ENCODE measurements at places on chromosomes 3 and 15.

DNA sequence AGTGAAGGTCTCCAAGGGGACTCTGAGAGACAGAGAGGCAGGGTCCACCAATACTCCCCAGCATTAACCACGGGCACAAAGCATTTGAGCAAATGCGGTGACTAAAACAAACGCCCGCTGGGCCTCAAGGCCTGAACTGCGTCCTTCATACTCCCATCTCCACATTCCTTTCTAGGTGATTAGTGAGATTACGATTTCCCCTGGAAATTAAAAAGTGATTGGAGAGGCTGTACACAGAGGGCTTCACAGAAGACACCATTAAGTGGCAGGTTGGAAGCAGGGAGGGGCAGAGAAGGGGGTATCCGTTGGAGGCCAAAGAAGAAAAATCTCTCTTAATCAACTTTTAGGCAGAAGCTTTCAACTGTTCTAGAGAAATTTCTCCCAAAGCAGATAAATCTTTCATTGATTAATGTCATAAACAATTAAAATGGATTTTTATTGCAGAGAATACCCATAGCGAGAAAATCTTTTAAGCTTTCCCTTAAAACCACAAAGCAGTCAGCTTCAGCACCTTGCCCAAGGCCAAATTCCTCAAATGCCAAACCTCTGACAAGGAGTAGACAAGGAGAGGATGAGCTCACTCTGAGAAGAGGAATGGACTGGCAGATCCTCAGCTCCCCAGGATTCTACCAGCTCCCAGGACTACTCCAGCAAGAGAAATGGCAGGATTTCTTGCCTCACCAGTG lies 38.2 kb downstream of the MB21D2 start:
- DNase-seq: no peak

DNA sequence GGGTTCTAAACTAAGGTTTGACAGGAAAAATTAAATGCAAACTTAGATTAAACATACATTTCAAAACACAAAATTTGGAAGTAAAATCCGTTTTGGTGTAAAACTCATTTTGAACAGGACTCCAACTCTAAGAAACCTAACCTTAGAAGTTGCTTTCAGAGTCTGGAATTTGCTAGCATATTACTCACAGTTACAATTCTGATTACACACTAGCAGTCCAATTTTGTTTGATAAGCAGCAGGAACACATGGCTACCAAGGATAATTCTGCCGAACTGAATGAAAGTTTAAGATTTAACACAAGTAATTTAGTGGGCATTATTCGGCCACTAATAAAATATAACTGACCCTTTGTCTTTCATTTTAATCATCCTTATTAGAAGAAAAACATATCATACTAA lies 49.6 kb downstream of the FRMD5 start:
- no peak for DNase-seq

DNA sequence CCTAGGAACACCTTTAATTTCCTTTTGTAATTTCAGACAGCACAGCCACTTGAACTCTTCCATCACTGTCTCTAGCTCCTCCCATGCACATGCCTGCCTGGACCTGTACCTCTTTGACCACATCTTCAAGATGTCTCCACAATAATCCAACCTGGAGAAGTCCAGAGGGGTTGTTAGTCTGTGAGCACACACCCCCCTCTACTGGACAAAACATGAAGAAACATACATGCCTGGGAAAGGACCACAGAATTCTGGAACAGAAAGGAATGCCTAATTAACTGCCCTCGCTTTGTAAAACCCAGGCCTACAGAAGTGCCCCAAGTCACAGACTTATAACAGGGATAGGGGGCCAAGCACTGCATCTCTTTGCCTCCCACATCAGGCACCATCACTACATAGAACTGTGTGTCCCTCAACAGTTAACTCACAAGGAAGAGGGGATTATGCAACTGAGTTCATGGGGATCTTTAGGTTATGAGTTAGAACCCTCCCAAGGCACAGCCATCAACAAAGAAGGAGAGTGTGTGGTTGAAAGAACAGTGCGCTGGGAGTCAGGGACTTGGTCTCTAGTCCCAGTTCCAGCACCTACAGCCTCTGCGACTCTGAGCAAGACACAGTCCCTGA lies 61.7 kb downstream of the FMN1 start:
- DNase-seq: no peak

- peak; percentile 4 for DNase-seq
These were observed at the start of gene PROK2 for GRCh38 chr3:71784914-71785531. TSS of gene PROK2 (minus strand) at chr3:71785148. CDS start at chr3:71785052, 96 bp downstream.

DNA sequence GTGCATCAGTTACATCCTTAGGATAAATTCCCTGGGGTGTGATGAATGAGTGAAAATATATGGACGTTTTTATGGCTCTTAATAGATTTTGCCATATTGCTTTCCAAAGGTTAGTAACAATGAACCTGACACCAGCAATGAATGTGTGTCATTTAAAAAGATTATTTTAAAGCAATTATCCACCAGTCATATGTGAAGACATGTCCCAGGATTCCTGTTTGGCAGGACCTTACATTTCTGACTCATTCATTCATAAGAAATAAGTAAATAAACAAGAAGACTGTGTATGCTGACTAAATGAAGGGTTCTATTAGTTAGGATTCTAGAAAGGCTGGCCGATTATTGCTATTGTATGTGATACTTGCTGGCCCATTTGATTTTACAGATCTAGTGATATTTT lies 201.5 kb downstream of the SOX2 start:
- no peak for DNase-seq

DNA sequence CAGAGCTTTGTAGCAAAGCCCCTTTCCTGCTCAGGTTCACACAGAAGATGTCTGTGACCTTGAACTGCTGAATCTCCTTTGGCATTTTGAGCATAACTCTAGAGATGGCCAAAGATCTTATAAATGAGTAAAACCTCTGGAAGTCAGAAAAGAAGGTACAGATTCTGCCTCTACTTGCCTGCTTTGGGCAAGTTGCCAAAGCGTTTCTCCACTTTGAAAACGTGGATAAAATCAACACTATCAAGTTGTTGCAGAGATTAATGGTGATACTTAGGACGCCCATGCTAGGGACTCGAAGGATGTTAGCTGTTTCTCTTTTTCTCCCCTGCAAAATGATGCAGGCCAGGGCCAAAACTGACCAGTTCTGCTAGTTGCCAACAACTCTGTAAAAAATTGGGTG lies 68.0 kb upstream of the CMTM7 start:
- DNase-seq: no peak

DNA sequence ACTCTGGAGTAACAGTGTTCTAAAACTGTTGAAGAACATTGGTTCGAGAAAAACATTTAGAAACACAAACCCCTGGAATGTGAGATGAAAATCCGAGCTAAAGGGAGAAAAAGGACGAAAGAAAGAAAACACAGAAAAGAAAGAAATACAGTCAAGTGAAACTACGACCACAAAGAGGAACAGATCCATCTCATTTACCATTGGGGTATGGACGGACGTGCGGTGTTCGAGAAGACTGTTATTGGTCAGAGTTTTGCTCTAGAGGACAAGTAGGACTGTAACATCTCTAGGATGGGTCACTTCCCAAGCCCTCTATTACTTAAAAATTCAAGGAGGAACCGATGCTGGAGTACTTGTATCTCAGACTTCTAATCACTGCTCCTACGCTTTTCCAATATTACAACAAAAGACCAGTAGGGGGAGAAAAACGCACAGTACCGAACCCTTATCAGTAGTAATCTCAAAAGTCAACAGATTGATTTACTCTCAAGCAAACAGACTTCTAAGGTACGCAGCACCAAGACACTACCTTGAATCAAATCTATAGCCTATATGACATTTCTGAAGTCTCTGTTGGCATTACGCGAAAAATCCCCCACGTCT lies 1.1 kb upstream of the PIK3CA start:
- DNase-seq: no peak
